ENCODE measurements at places on chromosomes 11 and 22.

- DNase-seq, result no peak
- no peaks in the 10 kb centered on the region for H3K36me3 ChIP-seq
- peaks cover under 1% of the 10 kb centered on the region for H3K27me3 ChIP-seq
Measured at GRCh38 chr11:15745266-15745665, 611.1 kb downstream of the SOX6 start.

DNA sequence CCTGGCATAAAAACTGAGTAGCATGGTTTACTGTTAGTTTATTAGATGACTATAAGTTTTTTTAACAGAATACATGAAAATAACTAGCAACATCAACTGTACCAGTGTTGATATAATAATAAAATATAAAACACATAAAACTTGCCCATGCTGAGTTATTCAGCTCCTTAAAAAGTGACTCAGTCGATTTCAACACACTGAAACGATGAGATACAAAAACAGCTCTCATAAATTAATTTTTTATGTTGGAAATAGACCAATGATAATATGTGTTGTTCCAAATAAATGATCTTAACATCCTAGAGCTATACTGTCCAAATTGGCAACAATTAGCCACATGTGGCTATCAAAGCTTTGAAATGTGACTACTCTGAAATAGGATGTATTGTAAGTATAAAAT is 15.9 kb downstream of the PDGFD start:
- no peaks in the 10 kb centered on the region for H3K27me3 ChIP-seq
- no peak for DNase-seq
- no peak overlapping the region for H3K27ac ChIP-seq

DNA sequence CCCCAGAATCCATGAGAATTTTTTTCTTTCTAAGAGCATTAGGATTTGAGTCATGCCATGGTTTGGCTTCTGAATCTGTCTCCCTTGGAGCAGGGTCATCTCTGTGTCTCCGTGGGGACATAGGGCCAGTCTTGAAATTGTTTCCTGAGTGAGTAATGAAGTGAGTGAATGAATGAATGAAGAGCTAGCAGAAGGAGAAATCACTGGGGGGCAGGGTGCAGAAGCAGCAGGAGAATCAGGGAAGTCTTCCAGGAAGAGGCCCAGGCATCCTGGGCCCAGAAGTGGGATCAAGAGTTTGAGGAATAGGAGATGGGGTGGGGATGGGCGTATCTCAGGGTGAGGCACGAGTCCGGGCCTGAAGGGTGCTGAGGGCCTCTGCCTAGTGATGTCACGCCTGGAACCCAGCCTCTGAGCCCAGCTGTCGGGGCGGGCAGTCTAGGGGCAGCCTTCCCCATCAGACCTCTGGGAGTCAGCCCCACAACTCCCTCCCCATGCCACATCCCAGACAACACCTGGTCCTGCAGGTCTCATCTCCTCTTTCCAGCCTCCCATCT is 12.5 kb upstream of the MGAT3 start:
- H3K27me3 ChIP-seq, result peaks cover 2% of the 10 kb centered on the region
- H3K4me1 ChIP-seq, result peaks cover 3% of the 10 kb centered on the region
- no peak overlapping the region for H3K4me3 ChIP-seq
- no peaks in the 10 kb centered on the region for H3K36me3 ChIP-seq

DNA sequence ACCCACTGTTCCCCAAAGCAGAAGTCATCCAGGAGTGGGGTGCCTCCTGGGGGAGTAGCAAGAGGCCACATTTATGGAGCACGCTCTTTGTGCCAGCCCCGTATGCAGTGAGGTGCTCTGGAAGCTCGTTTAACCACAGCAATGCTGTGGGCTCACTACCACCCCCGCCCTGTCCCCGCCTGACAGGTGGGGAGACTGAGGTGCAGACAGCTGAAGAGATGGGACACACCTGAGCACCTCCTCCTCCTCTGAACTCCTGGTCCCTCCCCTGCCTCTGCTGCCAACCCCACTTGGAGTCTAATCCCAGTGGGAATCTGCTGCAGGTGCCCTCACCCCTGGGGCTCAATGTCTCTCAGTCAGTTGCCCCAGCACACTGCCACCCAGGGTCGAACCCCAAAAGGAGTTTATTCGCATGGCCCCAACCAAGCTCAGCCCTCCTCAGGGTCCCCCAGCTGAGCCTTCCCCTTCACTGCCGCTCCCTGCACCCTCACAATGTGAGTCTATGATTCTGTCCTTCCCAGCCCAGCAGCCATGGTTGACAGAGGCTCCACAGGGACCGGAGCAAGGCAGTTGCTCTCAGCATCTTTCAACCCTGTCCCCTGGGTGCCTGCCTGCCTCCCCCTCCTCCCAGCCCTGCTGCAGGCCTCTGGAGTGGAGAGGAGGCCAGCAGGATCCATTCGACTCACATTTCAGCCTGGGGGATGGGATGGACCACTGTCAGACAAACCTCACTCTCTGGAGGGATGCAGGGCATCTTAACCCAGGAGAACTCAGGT is 13.3 kb upstream of the BCR start:
- H3K27me3 ChIP-seq, result peaks cover 2% of the 10 kb centered on the region
- peaks cover 3% of the 10 kb centered on the region for H3K36me3 ChIP-seq
- no peaks in the 10 kb centered on the region for H3K4me1 ChIP-seq
- no peak for DNase-seq

- no peak overlapping the region for H3K27ac ChIP-seq
- DNase-seq, result no peak
- H3K27me3 ChIP-seq, result no peaks in the 10 kb centered on the region
- H3K4me1 ChIP-seq, result no peaks in the 10 kb centered on the region
Measured at GRCh38 chr11:105236664-105237063, 97.1 kb upstream of the CARD18 start.

DNA sequence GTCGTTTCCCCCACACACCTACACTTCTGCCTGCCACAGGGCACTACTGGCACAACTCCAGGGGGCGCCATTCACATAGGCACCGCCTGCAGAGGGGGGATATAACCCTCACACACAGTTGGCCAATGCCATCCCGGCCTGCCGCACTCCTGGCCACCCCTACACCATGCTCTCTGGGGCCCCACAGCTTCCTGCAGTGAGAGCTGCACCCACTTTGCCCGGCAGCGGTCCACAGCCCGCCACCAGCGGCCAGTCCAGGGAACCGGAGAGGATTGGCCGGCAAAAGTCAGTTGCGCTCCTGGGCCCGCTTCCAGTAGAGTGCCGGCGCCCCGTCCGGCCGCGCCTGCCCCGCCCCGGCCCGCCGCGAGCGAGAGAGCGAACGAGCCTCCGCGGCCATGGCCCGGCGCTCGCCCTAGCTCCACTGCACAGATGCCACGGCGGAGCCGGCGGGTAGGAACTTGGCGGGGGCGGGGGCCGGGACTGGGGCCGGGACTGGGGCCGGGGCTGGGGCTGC is 25.6 kb upstream of the SUSD2 start:
- H3K4me3 ChIP-seq, result no peak overlapping the region
- H3K27ac ChIP-seq, result no peak overlapping the region
- peaks cover 7% of the 10 kb centered on the region for H3K27me3 ChIP-seq
- peaks cover 20% of the 10 kb centered on the region for H3K4me1 ChIP-seq
- peak; percentile 58 for DNase-seq
- H3K36me3 ChIP-seq, result peaks cover 4% of the 10 kb centered on the region

DNA sequence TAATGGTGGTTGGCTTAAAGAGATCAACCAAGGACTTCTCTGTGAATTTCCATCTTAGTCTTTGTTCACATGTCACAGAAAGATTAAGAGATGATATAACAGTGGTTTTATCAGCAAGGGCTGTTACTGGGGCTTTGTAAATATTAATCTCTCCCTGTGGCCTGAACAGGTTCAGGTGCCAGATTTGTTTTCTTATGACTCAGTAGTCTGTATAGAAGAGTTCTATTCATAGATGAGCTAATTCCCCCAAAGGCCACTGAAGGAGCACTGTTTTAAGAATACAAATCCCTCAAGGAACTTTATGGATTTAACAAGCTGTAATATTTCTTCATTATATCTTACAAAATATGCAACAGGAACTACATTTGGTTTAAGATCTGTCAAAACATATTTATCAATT is 50.4 kb downstream of the TCP11L1 start:
- no peaks in the 10 kb centered on the region for H3K4me1 ChIP-seq
- no peak for DNase-seq
- H3K27me3 ChIP-seq, result no peaks in the 10 kb centered on the region
- H3K27ac ChIP-seq, result no peak overlapping the region
- no peak overlapping the region for H3K4me3 ChIP-seq

GRCh38 chr22:48507595-48508350 is 1319.9 kb downstream of the BRD1 start:
- no peak for DNase-seq
- no peak overlapping the region for H3K27ac ChIP-seq
- H3K4me3 ChIP-seq, result no peak overlapping the region
- H3K36me3 ChIP-seq, result no peaks in the 10 kb centered on the region

DNA sequence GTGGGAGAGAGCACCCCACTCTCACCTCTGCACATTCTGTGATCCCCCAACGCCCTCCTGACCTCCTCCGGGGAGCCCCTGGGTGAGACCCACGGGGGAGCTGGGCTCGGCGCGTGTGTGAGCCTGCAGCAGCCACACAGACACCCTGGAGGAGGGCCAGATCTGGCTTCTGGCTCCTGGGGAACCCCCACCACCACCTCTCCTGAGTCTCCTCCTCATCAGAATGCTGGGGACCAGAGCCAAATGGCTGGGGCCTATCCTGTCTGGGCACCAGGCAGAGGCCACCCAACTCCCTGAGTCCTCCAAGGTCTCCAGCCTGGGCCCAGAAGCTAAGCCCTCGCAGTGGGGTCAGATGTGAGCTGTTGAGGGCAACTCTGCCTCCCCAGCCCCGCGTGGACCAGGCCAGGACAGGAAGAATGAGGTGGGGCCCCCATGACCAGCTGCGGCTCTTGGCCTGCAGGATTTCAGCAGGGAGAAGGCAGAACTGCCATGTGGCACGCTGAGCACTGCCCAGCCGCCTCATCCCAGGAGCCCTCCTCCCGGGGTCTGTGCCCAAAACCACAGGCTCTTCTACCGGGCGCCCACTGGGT is 5.5 kb upstream of the PIM3 start:
- DNase-seq, result no peak
- H3K36me3 ChIP-seq, result no peaks in the 10 kb centered on the region
- peaks cover 8% of the 10 kb centered on the region for H3K27me3 ChIP-seq
- H3K27ac ChIP-seq, result no peak overlapping the region
- peaks cover 17% of the 10 kb centered on the region for H3K4me1 ChIP-seq
- H3K4me3 ChIP-seq, result no peak overlapping the region

DNA sequence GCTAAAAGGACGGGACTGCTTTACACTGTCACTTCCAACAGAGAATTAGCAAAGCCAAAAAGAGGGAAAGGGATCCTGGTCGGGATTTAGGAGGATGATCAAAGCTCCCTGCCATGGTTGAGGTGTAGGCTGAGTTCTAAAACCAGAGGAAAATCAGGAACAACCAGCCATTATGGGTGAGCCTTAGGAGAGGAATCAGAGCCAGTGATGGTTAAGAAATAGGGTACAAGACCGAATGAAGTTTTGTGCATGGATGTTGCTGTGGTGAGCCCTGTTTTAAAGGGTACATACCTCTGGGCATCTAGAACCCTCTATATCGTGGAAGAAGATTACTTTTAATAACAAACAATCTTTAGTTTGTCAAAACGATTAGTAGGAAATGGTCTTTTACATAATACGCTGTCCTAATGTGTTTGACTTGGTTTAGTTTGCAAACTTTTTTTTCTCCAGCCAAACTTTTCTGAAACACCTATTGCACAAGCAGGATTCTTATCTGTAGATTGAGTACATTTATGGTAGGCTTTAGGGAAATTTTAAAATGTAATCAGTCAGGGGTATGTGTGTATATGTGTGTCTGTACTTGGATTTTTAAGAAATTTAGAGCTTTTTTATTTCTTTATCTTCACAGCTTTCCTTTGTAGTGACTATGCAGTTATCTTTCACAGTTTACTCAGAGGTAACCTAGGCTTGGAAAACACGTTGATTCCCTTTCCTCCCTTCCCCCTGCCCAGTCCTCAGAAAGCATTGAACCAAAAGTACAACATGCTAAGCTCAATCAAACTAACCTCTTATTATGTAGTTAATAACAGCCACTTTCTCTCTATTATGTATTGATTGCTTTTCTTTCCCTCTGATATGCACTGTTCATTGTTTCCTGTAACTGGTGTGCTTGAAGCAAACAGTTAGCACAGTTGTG is 26.8 kb downstream of the TRIM44 start:
- no peak overlapping the region for H3K4me3 ChIP-seq
- peaks cover 6% of the 10 kb centered on the region for H3K36me3 ChIP-seq
- H3K27me3 ChIP-seq, result no peaks in the 10 kb centered on the region
- no peak for DNase-seq
- peaks cover 4% of the 10 kb centered on the region for H3K4me1 ChIP-seq

- peak overlapping the region; percentile 81 for H3K4me3 ChIP-seq
- peaks cover 45% of the 10 kb centered on the region for H3K27me3 ChIP-seq
- no peak for DNase-seq
- H3K36me3 ChIP-seq, result peaks cover 63% of the 10 kb centered on the region
- H3K4me1 ChIP-seq, result peaks cover 13% of the 10 kb centered on the region
Measured at GRCh38 chr11:78216571-78217287, 28.0 kb downstream of the USP35 start.

GRCh38 chr11:64568041-64568571 is 22.9 kb upstream of the SLC22A12 start:
- H3K36me3 ChIP-seq, result no peaks in the 10 kb centered on the region
- peaks cover 14% of the 10 kb centered on the region for H3K4me1 ChIP-seq
- peaks cover 5% of the 10 kb centered on the region for H3K27me3 ChIP-seq
- H3K27ac ChIP-seq, result no peak overlapping the region
- no peak overlapping the region for H3K4me3 ChIP-seq

GRCh38 chr22:49636214-49636613 is 191.5 kb downstream of the BRD1 start:
- no peak for DNase-seq
- H3K27me3 ChIP-seq, result peaks cover 3% of the 10 kb centered on the region

DNA sequence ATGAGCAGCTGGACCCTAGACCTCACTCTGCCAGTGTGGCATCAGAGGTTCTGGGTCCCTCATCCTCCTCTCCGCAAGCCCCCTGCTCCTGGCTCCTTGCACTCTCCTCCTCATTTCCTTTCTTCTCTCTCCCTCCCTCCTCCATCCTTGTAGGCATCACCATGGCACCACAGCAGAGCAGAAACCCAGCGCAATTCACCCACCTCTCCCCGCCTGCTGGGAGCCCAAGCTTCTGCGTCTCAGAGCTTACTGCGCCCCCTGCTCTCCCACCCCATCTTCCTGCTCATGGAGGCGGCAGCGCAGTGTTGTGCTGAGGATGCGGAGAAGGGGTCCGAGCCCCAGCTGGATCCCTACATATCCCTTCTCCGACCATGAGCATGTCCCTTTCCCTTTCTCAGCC is 1.7 kb downstream of the CHRM1 start:
- peak overlapping the region; percentile 43 for H3K27ac ChIP-seq
- H3K27me3 ChIP-seq, result peaks cover 11% of the 10 kb centered on the region
- DNase-seq, result no peak
- no peak overlapping the region for H3K4me3 ChIP-seq

All from endothelial cell (in vitro differentiated cells).